HT1080 (cell line): ENCODE measurements at places on chromosomes 16 and 17. TPM values are rescaled to one million over a fixed set of nuclear protein-coding genes. Genes with fewer than 3 reads are reported as not detected.

PYDC1 gene
- not detected in 2 replicates for total RNA-seq

AGRP gene
- not detected in 2 replicates for total RNA-seq

WSCD1 gene
- 0.10 and 0.67 TPM in 2 replicates for total RNA-seq

KRT33B gene
- total RNA-seq = not detected in 2 replicates

KIF19 gene
- not detected in 2 replicates for total RNA-seq

TP53TG3B gene
- total RNA-seq = 1.8 TPM in 1 of 2 replicates, not detected in the other

SLC9A5 gene
- total RNA-seq = 0.57 and 1.9 TPM in 2 replicates

ZNF598 gene
- 46.2 and 50.4 TPM in 2 replicates for total RNA-seq

KRT28 gene
- total RNA-seq = not detected in 2 replicates

TTLL6 gene
- total RNA-seq = 0.21 and 1.0 TPM in 2 replicates

PRR35 gene
- total RNA-seq = 0.10 TPM in 1 of 2 replicates, not detected in the other

RAP1GAP2 gene
- 17.5 and 20.2 TPM in 2 replicates for total RNA-seq

KCNH6 gene
- not detected in 2 replicates for total RNA-seq

KRTAP9-8 gene
- total RNA-seq = not detected in 2 replicates

SYNGR3 gene
- 2.4 and 2.5 TPM in 2 replicates for total RNA-seq

HOXB8 gene
- 10.8 and 11.2 TPM in 2 replicates for total RNA-seq

MED13 gene
- 16.8 and 23.6 TPM in 2 replicates for total RNA-seq

TEX14 gene
- 2.5 and 2.7 TPM in 2 replicates for total RNA-seq

MEOX1 gene
- not detected in 2 replicates for total RNA-seq

C16orf95 gene
- total RNA-seq = 7.0 and 9.1 TPM in 2 replicates

MYH2 gene
- 0.03 TPM in 1 of 2 replicates, not detected in the other for total RNA-seq

SLFN14 gene
- total RNA-seq = not detected in 2 replicates

NT5M gene
- total RNA-seq = 1.9 and 2.9 TPM in 2 replicates

RAB26 gene
- 9.5 and 13.4 TPM in 2 replicates for total RNA-seq

PRSS8 gene
- total RNA-seq = not detected in 2 replicates

AMZ2 gene
- 51.0 and 62.4 TPM in 2 replicates for total RNA-seq

SCN4A gene
- not detected in 2 replicates for total RNA-seq

CHST6 gene
- total RNA-seq = not detected in 2 replicates

KRTAP16-1 gene
- not detected in 2 replicates for total RNA-seq
